ENCODE measurements at places on chromosomes 2 and 18. TPM values are rescaled to one million over a fixed set of nuclear protein-coding genes. Genes with fewer than 3 reads are reported as not detected.

Gene RND3
- total RNA-seq: 25.1 TPM

Gene NABP1
- total RNA-seq: 7.1 TPM

Gene FOSL2
- total RNA-seq: 45.7 TPM

Gene PDCD1
- 1.4 TPM for total RNA-seq

Gene SERPINB13
- total RNA-seq: not detected

Gene SAG
- not detected for total RNA-seq

- DNase-seq: no peak
Measured at GRCh38 chr2:194686569-194686968, 970.5 kb upstream of the SLC39A10 start.

GRCh38 chr2:76546207-76546606 is 835.5 kb upstream of the GCFC2 start:
- DNase-seq: no peak

DNA sequence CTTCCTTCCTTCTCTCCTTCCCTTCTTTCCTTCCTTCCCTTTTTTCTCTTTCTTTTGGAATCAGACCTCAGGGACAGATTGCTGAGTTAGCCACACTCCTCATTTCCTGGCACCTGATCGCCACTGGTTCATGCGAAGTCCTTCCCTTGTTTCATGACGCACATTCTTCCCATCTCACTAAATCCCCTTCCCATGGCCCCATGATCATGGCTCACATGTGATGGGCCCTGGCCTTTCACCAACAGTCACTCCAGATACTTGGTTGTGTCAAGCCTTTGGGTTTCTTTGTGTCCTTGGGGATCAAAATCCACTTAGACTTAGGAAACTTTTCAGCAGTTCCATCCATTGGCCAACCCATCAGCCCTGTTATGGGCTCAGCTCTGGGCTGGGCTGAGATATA is 23.8 kb upstream of the ASPRV1 start:
- DNase-seq: no peak

DNA sequence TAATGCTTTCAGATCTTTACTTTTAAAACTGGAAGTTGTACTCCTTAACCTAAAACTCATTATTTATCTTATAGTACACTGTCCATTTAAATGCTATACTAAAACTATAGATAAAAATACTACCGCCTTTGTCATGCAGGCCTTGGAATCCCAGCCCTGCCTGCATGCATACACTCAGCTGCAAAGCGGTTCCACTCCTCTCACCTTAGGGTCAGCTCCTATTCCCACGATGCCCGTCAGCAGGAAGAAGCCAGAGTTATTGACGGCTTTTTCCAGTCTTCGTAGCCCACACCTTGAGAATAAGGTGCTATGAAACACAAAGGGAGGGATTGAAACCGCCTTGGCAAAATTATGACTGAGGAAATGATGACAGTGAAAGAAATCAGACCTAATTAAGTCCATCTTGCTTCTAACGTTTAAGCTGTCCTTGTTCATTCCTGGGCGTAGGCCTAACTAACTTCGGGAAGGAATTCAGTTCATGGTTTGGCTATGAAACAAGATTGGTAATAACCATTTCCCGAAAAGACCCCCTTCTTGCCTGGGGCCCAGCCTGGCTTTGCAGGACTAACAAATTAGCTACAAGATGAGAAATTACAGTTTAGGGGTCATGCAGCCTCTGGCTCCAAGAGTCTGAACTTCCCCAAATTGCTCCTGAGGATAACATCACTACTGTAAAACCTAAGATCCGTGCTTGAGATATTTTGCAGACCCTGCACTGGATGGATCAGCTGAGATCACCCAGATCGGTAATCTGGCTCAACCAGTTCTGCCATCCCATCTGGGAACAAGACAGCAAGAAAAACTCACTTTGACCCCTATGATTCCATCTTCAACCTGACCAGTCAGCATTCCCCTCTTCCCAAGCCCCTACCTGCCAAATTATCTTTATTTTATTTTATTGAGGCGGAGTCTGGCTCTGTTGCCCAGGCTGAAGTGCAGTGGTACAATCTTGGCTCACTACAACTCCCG is 17.1 kb downstream of the EPB41L5 start:
- DNase-seq: no peak

GRCh38 chr2:222955008-222955407 is 94.2 kb downstream of the ACSL3 start:
- no peak for DNase-seq

- no peak for DNase-seq
Measured at GRCh38 chr18:45801416-45802004, 24.0 kb upstream of the SIGLEC15 start.

DNA sequence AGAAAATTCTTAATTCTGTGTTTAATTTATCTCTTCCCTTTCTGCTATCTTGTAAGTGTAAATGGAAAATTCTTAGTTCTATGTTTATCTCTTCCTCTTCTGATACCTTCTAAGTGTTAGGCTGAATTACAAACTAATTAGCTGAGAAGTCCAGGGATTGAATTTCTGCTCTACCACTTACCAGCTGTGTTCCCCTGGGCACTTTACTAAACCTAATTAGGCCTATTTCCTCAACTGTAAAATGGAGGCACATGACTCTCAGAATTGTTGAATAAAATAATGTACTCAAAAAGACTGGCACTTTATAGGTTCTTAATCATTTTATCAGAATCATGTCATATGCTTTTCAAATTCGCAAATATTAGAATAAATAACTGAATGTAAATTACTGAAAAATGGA is 146.3 kb downstream of the MAP2 start:
- no peak for DNase-seq

DNA sequence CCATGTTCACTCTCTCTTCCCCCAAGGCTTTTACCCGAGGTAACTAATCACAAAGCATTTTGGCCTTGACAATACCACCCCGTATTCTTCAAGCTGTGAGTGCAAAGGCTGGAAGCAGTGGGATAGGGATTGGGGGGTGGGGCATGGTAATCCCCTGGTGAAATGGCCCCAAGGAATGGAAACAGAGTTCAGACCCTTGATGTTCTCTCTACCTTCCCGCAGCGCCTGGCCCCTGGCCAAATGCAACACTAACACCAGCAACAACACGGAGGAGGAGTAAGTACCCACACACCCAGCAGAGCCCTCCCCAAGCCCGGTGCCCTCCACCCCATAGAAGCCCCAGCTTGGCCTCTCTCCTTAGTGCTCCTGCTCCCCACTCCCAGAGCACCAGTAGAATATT is 36.9 kb downstream of the CNGA3 start:
- no peak for DNase-seq

- no peak for DNase-seq
Measured at GRCh38 chr2:99569386-99569785, 79.6 kb upstream of the REV1 start.

DNA sequence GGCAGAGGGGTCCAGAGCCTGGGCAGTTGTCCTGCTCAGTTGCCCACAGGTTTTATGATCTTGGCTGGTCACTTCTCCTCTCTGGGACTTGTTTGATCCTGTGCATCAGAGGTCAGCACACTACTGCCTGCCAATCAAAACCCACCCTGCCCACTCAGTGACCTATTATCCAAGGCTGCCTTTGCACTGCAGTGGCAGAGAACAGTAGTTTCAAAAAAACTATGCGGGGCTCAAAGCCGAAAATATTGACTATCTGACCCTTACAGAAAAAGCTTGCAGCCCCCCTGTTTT is 218.2 kb downstream of the CYP26B1 start:
- DNase-seq: no peak

GRCh38 chr2:55923091-55923981 is at the start of gene EFEMP1:
EFEMP1 (minus strand) TSS chr2:55923782; CDS start chr2:55922440, 1,342 bp downstream.
- peak; percentile 76 for DNase-seq

GRCh38 chr2:152655880-152656279 is 61.4 kb downstream of the PRPF40A start:
- no peak for DNase-seq
